ENCODE measurements at places on chromosomes 6 and 20. TPM values are rescaled to one million over a fixed set of nuclear protein-coding genes. Genes with fewer than 3 reads are reported as not detected.

DNA sequence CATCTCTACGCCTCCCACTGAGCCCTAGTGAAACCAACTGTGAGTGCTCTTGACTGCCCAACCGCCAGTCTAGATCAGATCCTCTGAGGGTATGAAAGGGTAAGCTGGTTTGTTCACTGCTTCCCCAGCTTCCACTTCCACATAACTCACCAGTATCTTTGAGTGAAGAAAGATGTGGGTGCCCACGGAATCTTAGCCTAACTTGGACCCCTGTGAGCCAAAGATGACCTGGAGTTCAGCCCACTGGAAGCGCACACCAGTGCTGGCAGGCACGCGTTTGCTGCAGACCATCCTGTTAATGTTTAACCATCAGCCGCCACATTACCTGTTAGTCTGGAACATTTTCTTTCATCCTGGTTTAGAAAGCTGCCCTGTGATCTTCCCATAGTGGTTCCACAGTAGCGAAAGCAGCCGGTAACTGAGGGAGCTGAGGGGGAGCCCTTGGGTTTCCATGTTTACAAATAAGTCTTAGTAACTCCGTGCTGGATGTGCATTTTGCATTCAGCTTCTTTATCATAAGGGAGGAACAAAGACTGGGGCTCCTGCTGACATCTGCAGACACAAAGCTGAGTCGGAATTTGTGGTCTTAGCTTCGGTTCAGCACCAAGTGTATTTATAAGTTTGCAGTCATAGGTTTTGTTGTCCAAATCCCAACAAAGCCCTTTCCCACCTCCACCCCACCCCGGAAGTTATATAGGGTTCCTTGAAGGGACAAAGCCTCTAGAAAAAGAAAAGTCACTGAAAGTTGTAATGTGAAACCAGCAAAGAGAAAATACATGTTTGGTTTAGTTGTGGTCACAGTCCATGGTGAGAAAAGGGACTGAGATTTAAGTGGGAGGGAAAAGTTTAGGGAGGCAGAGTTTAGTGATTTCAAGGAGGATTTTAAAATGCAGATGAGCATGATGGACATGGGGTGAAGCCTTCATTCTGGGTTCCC lies 71.0 kb downstream of the SSR1 start:
- no peak for DNase-seq

GRCh38 chr6:2209226-2209809 lies 36.1 kb downstream of the GMDS start:
- DNase-seq: peak; percentile 76

DNA sequence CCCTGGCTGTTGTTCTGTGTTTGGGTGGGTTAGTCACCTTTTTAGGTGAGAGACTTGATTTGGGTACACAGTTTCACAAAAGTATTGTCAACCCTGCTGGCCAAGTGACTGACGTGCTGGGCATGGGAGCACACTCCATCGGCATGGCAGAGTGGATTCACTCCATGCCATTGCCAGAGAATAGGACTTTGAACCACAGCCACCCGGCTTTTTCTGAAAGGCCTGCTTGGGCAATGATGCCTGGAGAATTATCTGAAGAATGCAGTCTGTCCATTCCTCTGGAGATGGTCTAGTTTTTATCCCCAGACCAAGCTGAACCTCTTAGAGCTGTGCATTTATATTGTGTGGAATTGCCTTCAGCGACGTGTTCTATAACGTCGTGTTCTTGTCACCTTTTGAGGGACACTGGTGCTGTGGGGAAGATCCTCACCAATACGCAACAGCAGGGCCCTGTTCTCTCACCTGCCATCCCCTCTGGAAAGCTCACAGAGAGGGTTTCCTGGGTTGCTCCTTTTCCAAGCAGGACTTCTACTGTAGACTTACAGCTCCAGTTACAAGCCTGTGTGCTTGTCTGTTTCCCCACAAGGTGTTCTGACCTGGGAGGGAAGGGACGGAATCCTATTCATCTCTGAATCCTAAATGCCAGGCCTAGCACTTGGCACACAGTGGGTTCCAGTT lies 183.4 kb upstream of the AKAP12 start:
- no peak for DNase-seq

GRCh38 chr6:79613912-79614311 lies 17.2 kb upstream of the SH3BGRL2 start:
- DNase-seq: no peak

DNA sequence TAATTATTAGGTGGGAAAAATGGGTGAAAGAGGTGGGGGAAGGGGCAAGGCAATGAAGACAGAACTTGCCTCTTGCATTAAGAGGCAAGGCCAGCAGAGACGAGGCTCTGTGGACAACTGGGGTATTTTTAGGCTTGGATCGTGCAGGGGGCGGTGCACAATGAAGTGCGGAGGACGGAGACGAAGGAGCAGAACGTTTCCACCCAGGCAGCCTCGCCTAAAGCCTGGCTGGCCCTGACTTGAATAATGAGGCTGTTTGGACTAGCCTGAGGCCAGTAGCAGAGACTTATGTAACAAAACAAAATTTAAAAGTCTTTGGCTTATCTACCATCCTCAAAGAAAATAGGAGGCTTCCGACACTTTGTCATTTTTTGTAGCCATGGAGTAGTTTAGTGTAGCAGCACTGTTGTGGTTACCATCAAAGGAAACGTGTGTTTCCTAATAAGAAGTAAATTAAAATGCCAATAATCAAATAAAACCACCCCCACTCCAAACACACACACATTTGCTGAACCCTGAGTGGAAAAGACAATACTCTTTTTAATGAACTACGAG lies 370.0 kb upstream of the CNR1 start:
- DNase-seq: no peak

- no peak for DNase-seq
Observed at GRCh38 chr20:57579898-57580447, 19.1 kb downstream of the PCK1 start.

DNA sequence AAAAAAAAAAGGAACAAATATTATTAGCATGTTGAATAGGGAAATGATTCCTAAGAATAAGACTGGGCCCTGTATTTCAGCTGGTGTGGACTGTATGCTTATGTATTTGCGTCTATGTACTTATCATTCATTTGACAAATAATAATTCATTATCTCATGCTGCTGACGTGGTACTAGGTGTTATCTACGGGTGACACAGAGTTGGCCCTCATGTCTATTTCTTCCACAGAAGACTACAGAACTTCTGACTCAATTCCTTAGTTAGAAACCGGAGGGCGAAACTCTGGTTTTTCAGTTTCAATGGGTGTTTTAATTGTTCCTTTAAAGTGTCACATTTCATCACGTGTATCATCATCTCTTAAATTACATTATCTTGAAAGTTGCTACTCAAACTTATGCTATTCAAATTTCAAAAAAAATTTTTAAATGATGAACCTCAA lies 305.9 kb downstream of the CLIC5 start:
- DNase-seq: no peak

GRCh38 chr6:4264601-4265000 lies 129.2 kb upstream of the ECI2 start:
- DNase-seq: no peak

DNA sequence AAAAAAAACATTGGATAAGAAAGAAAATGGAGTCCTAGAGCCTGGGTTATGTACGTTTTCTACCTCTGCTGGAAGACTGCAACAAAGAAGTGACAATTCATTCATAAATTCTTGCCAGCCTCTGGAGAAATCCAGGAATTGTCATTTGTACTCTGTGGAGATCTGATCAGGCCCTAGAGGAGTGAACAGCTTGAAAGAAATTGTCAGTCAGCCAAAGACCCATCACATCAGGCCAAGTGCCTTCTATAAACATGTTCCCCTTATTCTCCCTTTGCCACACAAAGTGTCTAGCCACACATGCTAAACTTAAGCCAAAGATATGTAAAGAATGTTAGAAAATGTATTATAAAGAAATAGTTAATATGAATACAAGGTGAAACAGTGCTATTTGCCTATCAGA lies 152.4 kb downstream of the ADAT2 start:
- no peak for DNase-seq

GRCh38 chr6:21438986-21439352 lies 154.6 kb upstream of the SOX4 start:
- DNase-seq: no peak

COL9A1 gene
- 14.4 TPM for total RNA-seq

PLG gene
- not detected for total RNA-seq

FRK gene
- 0.24 TPM for total RNA-seq

SAMD3 gene
- 1.9 TPM for total RNA-seq

DSN1 gene
- total RNA-seq: 24.8 TPM

ANKRD60 gene
- total RNA-seq: not detected

ATP9A gene
- total RNA-seq: 6.4 TPM

C20orf144 gene
- total RNA-seq: 0.23 TPM

Measured in H1 (cell line).